Choroid plexus epithelial cell (primary cell): ENCODE measurements at places on chromosomes 13 and 19.

GRCh38 chr19:375395-376110 is 31.0 kb upstream of the MIER2 start:
- no peak for DNase-seq

DNA sequence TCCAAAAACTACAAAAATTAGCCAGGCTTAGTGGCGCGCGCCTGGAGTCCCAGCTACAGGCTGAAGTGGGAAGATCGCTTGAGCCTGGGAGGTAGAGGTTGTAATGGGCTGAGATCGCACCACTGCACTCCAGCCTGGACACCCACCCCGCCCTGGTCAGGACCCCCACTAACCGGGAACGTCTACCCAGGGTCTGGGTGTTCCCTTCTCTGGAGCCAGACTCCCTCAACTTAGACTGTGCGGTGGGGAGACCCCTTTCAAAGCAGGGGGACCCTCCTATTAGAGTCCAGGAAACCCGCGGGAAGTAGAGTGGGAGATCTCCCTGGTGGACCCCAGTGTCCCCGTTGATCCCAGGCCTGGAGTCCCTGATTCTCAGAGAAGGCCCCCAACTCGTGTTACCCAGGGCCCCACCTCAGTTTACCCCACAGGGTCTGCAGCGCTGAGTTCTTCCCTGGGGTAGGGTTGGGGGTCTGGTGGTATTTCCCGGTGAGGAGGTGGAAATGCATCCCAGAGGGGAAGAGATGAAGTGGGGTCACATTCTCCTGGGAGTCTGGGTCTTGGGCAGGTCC is 6.1 kb upstream of the ARRDC2 start:
- DNase-seq = peak; percentile 36

DNA sequence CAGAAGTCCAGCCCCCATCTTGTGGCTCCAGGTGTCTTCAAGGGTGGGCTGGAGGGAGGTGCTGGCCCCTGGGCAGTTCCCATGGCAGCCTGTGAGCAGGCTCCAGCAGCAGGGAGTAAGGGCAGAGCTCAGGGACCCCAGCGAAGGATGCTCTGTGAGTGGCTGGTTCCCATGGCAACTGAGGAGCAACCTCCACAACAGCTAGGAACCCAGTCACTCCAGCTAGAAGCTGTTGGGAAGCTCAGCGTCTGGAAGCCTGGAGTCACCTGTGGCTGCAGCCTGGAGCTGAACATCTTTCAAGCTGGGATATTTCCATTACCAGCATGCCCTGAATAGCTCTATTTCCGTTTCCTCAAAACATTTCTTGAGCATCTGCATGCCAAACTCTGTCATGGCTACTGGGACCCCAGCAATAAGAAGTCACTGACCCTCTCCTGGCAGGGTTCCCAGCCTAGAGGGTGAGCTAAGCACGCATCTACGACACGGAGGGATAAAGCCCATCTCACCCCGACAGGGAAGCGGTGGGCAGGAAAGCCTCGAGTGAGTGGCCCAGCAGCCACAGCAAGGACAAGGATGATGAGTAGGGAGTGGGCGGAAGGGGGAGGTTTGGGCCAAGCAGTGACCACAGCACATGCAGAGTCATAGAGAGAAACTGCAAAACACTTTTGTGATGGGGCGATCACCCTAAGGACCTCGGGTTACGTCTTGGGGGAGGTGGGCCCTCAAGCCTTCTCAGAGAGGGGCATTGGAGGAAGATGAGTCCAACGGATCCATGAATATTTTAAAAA is 52.6 kb downstream of the ALOX5AP start:
- no peak for DNase-seq

- DNase-seq = no peak
Observed at GRCh38 chr13:39682788-39683187, 27.3 kb downstream of the COG6 start.

GRCh38 chr19:13373599-13373998 is 132.7 kb downstream of the CACNA1A start:
- DNase-seq = no peak

- peak; percentile 28 for DNase-seq
Observed at GRCh38 chr19:57363688-57364181, 384 bp downstream of the TRAPPC2B start.

DNA sequence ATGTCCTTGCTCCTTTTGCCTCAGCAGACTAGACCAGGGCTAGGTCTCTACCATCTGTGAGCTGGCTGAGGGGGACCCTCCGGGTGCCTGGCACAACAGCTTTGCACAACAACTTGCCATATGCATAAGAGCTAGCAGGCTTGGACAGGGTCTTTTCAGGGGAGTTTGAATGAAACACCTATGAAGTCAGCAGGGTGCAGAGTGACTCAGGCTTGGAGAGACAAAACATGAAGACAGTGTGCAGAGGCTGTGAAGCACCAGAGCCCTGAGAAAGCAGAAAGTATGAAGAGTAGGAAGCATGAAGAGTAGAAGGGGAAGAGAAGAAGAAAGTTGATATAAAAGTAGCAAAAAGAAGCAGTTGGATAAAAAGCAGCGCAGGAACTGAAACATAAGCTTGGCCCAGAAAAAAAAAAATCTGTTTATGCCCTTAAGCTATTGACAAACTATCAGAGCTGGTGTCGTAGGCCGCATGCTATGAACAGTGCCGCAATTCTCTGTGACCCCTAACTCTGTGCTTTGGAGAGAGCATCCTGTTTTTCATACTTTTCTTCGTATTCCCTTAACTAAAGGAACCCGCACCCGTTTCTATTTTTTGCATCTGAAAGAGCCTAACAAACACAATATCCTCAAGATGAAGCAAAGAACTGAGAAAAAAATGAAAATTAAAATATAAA is 52.7 kb upstream of the FAM216B start:
- peak; percentile 92 for DNase-seq

DNA sequence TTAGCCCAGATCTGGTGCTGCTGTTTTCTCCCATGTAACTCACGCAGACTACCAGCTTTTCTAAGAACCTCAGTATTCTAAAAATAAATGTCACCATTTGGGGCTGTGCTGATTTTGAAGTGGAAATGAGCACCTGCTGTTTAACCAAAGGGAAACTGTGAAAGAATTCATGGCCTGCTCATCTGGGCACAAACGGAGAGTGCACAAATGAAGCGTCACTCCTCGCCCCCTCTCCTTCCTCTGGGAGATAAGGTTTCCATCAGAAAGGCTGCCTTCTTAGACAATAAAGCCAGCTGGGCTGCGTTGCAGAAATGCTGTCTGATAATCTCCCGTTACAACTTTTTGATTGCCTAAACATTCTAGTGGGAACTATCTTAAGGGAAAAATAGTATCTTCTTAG is 73.7 kb upstream of the SLC15A1 start:
- DNase-seq = peak; percentile 16

- DNase-seq = no peak
Observed at GRCh38 chr19:20182222-20182785, 15.3 kb downstream of the ZNF486 start.
